ENCODE measurements at places on chromosomes 6 and 20. TPM values are rescaled to one million over a fixed set of nuclear protein-coding genes. Genes with fewer than 3 reads are reported as not detected.
A peak's percentile ranks its signal among the peaks of the same experiment; 100 is the strongest.

DNA sequence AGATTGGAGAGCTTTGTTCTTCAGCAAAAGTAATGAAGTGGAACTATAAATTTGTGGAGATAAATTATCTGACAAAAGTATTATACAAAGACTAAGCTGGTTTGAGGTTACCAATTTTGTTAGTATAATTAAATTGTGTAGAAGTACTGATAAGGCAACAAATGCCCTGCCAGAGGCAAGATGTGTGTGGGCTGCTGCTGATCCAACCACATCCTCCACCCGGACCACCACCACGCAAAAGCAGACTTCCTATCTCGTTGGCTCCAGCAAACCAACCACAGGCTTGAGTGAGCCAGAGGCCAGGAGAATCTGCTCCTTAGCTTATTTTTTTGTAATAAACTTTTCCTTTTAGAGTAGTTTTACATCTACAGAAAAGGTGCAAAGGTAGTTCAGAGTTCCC lies 1.1 kb upstream of the MYLK4 start:
- no peak for DNase-seq

Gene TSBP1
- total RNA-seq, result not detected

DNA sequence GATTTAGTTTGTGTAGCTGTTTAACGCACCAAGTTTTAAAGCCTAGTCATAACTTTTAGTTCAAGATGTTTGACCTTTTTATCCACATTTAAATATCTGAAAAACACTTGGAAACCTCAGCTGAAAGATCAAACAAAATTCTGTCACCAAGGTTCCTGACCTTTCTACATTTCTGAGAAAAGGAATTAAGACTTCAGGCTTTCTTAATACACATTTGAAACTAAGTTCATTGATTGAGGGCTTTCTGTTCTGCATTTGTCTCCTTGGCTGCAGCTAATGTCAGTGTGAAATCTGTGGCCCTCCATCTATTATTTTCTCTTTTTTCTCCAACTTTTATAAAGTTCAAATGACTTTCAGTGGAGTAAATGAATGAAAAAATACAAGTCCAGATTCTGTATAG lies 22.7 kb upstream of the FBXL4 start:
- DNase-seq, result no peak

DNA sequence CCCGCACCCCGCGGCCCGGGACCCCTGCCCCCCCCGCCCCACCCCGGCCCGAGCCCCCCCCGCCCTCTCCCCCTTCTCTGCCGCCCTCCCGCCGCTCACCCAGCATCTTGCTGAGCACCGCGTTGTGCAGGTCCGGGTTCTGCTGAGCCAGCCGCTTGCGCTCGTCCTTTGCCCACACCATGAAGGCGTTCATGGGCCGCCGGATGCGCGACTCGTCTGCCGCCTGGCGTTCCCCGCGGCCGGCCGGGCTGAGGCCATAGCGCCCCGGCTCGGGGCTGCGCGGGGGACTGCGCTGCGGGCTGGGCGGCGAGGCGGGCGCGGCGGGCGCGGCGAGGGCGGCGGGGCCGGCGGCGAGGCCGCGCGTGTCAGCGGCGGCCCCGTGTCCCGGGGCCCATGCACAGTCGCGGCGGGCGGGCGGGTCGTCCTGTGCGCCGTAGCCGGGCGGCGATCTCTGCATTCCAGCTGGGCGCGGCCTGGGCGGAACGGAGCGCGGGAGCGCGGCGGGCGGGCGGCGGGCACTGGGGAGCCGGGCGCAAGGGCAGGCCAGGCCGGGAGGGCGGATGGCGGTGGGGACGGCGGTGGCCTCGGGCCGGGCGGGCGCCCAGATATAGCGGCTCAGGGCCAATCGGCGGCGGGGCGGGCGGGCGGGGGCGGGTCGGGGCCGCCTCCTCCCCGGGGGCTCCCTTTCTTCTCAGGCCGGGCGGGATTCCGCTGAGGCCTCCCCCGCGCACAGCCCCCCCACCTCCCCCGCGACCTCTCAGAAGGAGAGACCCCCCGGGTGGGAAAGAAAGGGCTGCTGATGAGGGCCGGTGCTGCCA lies at the start of gene SOX18:
Gene SOX18, minus strand, starts transcription at position 580 of the 818 bp plus-strand sequence. Its CDS starts 123 bp downstream, at position 457.
- DNase-seq, result peak; percentile 85

- DNase-seq, result no peak
These were observed 35.0 kb upstream of the VSX1 start for GRCh38 chr20:25116739-25117458.

GRCh38 chr6:131366223-131366622 lies 206.8 kb upstream of the ARG1 start:
- no peak for DNase-seq

GRCh38 chr20:17399303-17399985 lies 131.7 kb downstream of the BFSP1 start:
- no peak for DNase-seq

- no peak for DNase-seq
These were observed 187.1 kb downstream of the EYA4 start for GRCh38 chr6:133428295-133428694.

Data from lung microvascular endothelial cell (primary cell).